Fibroblast of villous mesenchyme (primary cell): ENCODE measurements at places on chromosomes 2 and 18. TPM values are rescaled to one million over a fixed set of nuclear protein-coding genes. Genes with fewer than 3 reads are reported as not detected.

The SCYGR4 gene
- not detected in 2 replicates for total RNA-seq

GRCh38 chr18:51361130-51361860 lies 163.8 kb upstream of the MEX3C start:
- DNase-seq: peak; percentile 34

The RAD51AP2 gene
- total RNA-seq: under 0.01 TPM in 2 replicates

GRCh38 chr2:164504253-164504652 lies 117.0 kb downstream of the GRB14 start:
- DNase-seq: no peak

The RAB17 gene
- 0.43 and 0.64 TPM in 2 replicates for total RNA-seq

GRCh38 chr18:43751203-43751602 lies 473.9 kb upstream of the SYT4 start:
- DNase-seq: no peak

The CRACDL gene
- not detected in 2 replicates for total RNA-seq

- peak; percentile 51 for DNase-seq
Measured at GRCh38 chr2:215002500-215002899, 135.9 kb downstream of the ABCA12 start.

GRCh38 chr18:3255611-3256165 lies 6.2 kb upstream of the MYL12B start:
- no peak for DNase-seq

The FOXD4L1 gene
- under 0.01 TPM in 1 of 2 replicates, not detected in the other for total RNA-seq

The MBD1 gene
- total RNA-seq: 69.5 and 70.9 TPM in 2 replicates

DNA sequence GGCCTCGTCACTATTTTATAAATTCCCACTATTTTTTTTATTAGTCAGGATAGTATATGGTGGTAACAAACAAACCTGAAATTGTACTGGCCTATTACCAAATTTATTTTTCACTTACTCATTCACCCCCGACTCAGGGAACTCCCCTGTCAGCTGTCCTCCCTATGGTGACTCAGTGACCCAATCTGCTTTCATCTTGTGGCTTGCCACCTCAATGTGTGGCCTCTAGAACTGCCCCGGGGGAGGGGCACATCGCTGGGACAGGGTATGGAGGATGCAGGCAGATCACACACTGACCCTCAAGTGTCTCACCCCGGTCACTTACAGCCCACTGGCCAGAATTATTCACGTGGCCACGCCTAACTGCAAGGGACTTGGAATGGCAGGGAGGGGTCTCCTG lies 71.6 kb downstream of the ACTR2 start:
- no peak for DNase-seq
